ENCODE measurements at places on chromosomes 12 and 14.

DNA sequence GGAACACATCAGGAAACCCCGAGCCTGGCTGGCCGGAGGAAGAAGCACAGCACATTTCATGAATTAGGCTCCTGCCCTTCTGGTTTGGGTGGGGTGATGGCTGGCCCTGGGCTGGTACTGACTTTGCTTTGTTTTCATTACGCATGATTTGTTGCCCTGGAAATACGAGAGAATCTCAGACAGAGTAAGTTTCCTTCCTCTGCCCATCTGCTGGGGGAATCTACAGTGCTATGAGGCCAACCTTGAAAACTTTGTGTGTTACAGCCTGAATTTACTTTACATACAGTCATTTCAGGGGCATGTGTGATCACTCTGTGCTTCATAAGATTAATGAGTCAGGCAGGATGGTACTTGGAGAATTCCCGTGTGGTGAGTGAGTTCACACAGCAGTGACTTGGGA, 20.5 kb upstream of the SLC5A8 start:
- no peak for DNase-seq

GRCh38 chr14:42163136-42163535, 556.5 kb downstream of the LRFN5 start:
- no peak for DNase-seq

DNA sequence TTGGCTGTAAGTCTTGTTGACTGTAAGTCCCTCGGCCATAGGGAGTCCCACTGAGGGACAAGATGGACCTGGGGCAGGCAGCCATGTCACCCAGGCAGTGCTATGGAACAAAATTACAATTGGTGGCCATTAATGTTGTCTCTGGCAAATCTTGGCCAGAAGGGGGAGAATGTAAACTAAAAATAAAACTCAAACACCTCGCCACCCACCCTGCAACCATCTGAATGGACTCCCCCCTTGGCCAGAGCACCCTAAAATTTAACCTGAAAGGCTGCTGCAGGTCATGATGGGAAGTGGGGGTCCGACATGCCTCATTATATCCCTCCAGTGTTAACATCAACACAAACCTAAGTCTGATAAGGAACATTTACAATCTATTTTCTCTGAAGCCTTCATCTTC, 8.2 kb downstream of the SLC22A17 start:
- DNase-seq, result no peak

DNA sequence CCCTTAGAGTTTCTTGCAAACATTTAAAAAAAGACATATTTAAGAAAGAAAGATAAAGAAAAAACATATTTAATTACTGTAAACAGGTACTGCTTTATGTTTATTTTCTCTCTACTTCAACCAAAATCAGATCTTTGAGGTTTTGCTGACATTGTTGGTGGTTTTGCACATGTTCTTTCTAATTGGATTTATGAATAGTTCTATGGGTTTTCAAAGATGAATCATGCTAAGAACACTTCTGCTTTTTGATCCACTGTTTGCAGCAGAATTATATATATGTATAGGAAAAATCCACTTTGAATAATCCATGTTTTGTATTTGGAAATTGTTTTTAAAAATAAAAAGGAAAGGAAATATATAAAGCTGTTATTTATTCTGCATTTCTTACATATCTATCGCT, 78.4 kb downstream of the FRMD6 start:
- no peak for DNase-seq

DNA sequence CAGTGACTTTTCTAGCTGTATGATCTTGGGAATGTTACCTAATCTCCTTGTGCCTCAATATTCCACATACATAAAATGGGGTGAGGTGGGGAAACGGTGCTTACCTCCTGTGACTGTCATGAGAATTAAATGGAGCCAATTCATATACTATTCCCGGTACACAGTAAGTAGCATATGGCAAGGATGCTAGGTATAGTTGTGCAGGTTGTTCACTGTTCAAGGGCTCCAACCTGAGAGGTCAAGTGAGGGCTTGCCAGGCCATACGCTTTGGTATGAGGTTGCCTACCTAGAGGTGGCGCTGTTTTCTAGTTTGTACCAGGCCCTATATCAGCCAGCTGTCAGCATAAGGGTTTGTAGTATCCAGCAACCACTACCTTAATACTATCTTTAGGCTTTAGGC, 3.6 kb upstream of the BATF start:
- no peak for DNase-seq

DNA sequence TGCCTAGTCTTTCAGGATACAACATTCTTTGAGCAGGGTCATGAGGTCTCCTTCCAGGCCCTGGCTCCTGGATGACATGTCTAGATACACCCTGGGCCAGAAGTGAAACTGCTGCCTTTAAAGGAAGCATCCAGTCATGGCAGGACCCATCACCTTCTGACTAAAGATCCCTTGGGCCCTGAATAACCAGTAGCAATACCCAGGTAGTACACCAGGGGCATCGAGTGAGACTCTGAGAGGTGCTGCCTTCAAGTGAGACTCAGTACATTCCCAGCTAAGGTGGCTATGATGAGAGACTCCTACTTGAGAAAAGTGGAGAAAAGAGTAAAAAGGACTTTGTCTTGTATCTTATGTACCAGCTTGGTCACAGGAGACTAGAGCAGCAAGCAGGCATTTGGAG, 23.5 kb downstream of the OR6C68 start:
- no peak for DNase-seq

- DNase-seq, result no peak
These were observed 214.6 kb downstream of the C12orf50 start for GRCh38 chr12:87814625-87815024.

- no peak for DNase-seq
These were observed 13.9 kb upstream of the NR4A1 start for GRCh38 chr12:52037248-52037861.

DNA sequence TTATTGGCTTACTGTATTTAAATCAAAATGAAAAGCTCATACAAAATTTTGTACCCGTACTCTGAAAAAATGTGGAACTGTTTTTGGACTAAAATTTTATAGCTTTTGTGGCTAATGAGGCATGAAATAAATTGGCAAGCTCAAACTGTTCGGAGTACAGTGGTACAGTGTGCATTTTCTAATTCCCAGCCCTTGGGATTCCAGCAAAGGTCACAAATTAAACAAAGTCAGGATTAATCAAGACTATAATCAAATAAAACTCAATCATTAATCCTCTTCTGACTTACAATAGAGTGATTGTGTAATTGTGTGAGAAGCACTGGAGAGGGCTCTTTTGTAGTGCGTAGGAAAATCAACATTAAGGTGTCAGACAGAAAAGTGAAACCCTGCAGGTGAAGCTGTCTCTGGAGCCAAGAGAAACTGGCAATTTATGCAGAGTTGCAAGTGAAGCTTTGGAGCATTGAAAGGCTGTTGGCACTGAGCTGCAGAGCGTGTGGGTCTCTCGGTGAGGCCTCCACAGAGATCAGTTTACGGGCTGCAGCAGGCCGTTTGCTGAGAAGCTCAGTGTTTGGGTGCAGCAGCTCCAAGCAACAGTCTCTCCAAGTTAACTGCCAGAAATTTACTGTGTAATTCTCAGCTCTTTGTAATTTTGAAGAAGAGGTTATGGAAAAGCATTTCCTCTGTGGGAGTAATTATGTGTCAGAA, 275.9 kb downstream of the FBXL14 start:
- DNase-seq, result no peak

DNA sequence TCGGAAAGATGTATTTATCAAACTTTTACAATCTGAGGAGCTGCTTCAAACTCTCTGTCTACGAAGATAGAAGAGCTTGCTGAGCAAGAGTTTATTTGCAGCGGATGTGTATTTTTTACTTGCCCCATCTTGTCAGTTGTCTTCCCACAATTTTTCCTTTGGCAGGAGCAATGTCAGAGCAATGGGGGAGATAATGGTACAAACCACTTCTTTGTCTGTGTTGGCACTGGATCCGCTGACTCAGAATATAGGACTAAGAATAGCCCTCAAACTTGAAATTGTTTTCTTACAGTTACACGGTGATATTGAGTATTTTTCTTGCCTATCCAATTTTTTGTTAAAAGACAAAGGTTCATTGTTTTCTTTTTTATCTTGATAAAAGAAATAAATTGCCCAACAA, 27.6 kb downstream of the HELB start:
- no peak for DNase-seq

DNA sequence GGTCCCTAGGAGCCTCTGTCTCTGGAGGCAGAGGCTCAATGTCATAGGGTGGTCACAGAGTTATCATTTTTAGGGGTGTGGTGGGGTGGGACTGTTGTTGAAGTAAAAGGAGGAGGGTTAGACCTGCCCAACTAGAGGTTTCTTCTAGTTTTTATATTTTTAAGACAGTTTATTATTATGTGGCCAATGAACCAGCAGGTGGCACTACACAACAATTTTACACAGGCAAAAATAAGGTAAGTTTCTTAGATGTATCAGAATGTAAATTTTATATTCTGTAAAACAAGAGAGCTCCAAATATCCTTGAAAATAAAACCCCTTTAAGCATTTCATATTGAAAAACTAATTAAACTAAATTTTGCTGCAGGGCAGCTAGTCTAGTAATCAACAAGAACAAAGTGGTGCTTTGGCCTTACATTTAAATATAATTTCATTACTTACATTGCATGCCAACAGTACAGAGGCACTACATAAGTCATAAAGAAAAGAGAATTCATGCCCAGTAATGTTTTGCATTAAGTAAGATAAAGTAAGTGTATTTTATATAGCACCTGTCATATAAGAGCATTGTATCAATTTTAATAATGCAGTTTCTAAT, 22.2 kb upstream of the OVCH1 start:
- DNase-seq, result peak; percentile 4

DNA sequence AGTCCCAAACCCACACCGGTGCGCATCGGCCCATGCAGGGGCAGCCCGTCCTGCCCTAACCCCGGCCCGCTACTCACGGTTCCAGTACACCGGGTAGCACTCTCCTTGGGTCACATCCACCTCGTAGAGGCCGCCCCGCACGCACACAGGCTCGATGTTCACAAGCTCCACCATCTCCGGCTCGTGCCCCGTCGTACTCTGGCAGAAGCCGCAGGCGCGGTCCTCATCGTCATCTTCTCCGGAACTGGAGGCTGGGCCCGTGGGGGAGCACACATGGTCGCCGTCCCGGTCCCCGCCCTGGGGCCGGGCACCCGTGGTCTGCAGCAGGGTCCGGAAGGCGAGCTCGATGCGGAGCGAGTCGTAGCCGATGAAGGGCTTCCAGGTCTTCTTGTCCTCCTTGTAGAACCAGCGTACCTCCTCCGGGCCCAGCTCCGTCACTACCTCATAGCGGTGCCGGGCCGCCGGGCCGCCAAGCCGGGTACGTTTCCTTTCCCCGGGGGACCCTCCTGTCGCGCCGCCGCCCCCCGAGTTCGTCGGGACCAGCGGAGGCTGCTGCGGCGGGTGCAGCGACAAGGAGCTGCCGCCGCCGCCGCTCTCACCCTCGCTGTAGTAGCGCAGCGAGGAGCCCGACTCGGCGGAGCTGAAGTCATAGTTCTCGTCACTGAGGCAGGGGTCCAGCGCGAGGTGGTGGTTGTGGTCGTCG, 788 bp downstream of the DDHD1 start:
- peak; percentile 52 for DNase-seq

GRCh38 chr14:106228541-106229158, 702.3 kb downstream of the TMEM121 start:
- peak; percentile 37 for DNase-seq

DNA sequence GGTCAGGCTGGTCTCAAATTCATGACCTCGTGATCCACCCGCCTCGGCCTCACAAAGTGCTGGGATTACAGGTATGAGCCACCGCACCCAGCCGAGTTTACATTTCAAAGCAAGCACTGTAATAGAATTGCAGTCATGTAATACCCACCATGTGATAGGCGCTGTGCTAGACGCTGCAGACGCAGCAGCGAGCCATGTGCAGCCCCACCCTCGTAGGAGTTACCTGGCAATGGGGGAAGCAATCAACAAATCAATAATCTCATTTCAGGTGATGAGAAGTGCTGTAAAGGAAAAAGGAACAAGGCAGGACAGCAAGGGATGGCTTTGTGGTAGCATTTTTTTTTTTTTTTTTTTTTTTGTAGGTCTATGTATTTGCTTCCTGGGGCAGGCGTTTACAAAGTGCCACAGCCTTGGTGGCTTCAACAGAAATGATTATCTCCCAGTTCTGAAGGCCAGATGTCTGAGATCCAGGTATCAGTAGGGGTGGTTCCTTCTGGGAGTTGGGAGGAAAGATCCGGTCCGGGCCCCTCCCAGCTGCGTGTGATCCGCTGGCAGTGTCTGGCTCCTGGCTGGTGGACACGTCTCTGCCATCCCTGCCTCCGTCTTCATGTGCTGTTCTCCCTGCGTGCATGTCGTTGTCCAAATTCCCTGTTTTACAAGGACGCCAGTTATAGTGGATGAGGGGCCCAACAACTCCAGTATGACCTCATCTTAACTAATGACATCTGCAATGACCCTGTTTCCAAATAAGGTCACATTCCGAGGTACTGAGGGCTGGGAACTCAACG, 72.8 kb downstream of the TNFAIP2 start:
- no peak for DNase-seq

- no peak for DNase-seq
These were observed 102.9 kb upstream of the RFLNA start for GRCh38 chr12:124191966-124192365.

DNA sequence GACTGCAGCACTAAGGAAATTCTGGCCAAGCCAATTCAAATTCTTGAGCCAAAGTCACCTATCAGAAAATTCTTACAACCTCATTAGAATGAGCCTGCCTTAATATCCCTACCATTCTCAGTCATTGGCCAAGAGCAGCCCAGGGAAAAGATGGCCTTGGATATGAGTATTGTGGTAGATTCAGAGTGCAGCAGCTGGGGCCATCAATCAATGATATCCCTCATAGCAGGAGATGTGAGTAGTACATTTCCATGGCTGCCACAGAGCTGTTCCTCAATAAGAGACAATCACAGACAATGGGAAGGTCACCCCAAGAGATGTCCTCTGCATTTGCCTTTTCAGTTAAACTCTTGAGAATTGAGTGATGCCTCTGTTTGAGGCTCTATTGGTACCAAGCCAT, 161.6 kb downstream of the DYRK2 start:
- no peak for DNase-seq

GRCh38 chr14:89899291-89899690, 55.2 kb downstream of the EFCAB11 start:
- no peak for DNase-seq

- no peak for DNase-seq
These were observed 66.7 kb upstream of the AP4S1 start for GRCh38 chr14:30958555-30959407.

DNA sequence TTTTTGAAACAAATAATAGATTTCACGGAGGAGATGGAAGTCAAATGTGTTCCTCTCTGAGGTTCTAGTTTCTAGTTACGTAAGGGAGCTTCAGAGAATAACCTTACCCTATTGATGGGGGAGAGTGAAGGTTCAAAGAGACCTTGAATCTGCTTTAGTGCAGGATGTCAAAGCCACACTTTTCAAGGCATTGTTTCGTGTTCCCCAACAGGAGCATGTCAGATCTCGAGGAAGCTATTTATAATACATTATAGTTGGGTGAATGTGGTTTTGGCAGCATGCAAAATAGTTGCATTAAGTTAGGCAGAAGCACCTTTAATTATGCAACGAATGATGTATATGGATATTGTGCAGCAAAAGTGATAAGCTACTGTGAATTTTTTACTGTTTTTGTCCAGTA, 614.9 kb downstream of the SLC16A7 start:
- DNase-seq, result no peak

DNA sequence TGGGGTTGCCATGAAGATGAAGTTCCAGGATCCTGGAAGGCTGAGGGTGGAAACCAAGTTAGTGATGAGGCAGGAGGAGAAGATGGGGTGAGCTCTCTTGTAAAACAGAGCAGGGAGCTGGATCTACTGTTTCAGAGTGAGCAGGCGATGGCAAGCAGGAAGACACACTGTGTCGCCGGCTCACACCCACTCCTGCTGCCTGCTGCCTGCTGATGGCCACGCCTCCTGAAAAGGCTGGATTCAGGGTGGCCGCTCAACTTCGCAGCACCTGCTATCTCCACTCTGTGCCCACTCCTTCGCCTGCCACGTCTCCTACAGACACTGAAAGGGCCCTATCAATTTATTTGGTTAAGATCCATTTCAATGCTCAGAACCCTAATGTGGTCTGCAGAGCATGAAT, 96.1 kb downstream of the RBM19 start:
- DNase-seq, result no peak

Data from activated T-cell treated with anti-CD3 and anti-CD28 coated beads for 4 hours (primary cell).